ENCODE measurements at places on chromosomes 16 and 17. TPM values are rescaled to one million over a fixed set of nuclear protein-coding genes. Genes with fewer than 3 reads are reported as not detected.

The POLDIP2 gene
- 56.6 TPM for total RNA-seq

The ECI1 gene
- total RNA-seq: 19.2 TPM

The EFCAB5 gene
- 1.1 TPM for total RNA-seq

The CDH15 gene
- total RNA-seq: 0.06 TPM

The UNC13D gene
- total RNA-seq: 4.7 TPM

The KRT17 gene
- total RNA-seq: 1.2 TPM
